T-helper 17 cell (primary cell): ENCODE measurements at places on chromosomes 16 and 17. TPM values are rescaled to one million over a fixed set of nuclear protein-coding genes. Genes with fewer than 3 reads are reported as not detected.

The TBX21 gene
- 7.9 TPM for total RNA-seq

The SIRT7 gene
- total RNA-seq, result 48.9 TPM

The TMEM220 gene
- total RNA-seq, result 0.81 TPM

The FOXC2 gene
- total RNA-seq, result not detected

The UTS2R gene
- total RNA-seq, result not detected

The CA10 gene
- 0.15 TPM for total RNA-seq

The ASPA gene
- not detected for total RNA-seq

The CCL17 gene
- not detected for total RNA-seq

The TSPAN10 gene
- not detected for total RNA-seq

The SLC4A1 gene
- not detected for total RNA-seq

The CCL4 gene
- 2.4 TPM for total RNA-seq

DNA sequence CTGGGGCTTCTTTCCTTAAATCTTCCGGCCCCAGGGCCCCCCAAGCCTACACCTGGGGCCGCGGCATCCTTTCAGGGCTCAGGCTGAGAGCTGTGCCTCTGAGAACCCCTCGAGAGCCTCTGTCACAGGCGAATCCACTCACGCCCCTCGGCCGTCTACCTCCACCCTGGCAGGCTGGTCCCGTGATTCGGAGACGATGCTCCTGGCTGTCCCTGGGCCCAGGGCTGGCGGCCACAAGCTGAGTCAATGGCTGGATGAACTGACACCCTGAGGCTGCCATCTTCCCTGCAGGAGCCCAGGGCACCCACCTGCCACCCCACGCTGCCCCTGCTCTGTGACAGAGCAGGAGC lies 4.4 kb downstream of the TEPSIN start:
- peak; percentile 2 for DNase-seq

- DNase-seq, result no peak
These were observed 23.5 kb upstream of the TOB1 start for GRCh38 chr17:50889528-50890118.

DNA sequence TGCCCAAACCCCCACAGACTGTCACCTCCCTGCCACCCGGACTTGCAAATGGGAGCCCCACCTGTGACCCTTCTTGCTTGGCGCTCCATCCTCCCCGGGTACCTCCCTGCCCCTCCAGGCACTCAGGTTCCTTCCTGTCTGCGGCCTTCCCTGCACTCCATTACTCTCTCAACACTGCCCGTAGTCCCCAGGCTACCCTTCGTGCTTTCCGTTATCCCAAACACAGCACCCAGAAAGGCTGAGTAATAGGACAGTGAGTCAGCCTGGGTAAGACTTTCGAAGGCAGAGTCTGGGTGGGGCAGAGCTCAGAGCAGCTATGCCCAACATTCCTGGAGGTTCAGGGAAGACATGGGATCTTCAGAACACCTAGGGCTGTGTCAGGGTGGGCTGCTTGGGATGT lies 16.6 kb upstream of the C16orf74 start:
- no peak for DNase-seq

DNA sequence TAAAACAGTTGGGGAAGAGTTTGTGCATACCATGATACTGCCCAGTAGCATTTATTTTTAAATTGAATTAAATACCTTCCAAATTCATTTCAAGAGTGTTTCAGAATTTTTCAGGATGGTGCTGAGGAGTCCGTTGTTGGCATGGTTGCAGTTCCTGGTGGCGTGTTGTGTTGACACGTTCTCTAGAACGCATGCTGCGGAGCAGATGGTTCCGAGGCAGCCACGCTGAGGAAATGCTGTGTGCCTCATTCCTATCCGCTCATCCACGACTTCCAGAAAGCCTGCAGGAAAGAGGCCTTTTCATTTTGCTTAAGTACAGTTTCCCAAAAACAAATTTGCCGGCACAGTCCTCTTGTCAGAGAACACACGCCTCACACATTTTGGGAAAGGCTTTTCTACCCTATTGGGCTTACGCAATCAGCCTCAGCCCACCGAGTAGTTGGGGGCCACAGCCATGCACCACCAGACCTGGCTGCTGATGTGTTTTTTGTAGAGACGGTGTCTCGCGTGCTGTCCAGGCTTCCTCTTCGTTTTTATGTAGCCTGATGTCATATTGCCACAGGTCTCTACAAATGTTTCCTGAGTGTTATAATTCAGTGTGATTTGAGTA lies 32.1 kb upstream of the IL17C start:
- DNase-seq, result no peak

DNA sequence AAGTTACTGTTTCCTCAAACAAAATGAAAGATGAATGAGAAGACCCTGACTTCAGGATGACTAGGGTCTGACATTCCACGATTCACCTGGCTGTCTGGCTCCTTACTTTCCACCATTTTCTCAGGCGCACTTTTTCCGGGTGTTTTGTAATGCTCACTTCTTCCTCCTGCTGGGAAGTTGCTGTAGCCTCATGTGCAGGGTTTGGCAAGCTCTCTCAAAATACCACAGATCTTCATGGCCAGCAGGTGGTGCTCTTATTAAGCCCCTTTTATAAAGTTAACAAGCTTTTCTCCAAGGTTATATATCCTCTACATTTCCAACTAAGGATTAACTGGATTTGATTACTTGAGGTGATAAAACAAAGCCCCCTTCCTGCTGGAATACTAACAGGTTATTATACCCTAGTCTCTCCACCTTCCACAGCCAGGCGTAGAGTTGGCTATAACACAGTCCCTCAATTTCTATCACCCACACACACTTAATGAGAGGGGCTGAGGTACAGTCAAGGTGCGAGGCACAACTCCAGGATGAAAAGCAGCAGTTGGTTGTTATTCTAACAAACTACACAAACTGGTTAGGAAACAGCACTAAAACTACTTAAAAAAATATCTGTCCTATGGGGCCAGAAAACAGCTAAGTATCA lies 45.4 kb downstream of the STH start:
- no peak for DNase-seq

- DNase-seq, result no peak
These were observed 30.2 kb downstream of the TENT4B start for GRCh38 chr16:50183316-50183715.

DNA sequence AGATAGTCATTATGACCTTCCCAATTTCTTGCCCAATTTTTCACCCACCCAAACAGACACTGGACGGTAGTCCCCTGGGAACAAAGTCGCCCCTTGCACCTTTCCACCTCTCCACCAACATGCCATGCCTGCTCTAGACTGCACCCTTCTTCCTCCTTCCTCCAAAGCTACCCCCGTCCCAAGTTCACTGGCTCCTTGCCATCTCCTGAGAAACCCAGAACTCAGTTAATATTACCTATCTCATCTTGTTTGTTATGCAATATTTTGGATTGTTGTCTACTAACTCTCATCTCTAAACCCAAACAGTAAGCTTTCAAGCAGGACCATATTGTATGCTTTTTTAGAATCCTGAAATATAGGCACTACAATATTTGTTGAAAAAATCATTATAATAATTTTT lies 63.3 kb downstream of the USP31 start:
- no peak for DNase-seq

GRCh38 chr16:67702130-67702529 lies 17.0 kb downstream of the GFOD2 start:
- no peak for DNase-seq

DNA sequence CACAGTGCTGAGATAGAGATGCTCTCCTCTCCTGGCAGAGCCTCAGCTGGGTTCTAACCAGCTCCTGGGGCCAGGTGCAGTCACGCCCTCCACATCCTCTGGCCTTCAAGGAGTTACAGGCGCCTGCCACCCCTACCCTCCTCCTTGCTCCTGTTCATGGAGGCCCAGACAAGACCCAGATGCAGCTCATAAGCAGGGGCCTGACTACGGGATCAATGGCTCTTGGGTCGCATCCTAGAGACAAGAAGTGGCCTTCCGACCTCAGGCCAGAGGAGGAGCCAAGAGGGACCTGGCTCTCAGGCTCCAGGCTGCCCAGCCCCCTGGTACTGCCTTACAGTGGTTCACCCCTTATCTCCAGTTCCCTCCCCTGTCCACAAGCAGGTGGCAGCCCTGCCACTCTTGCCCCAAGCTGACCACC lies 23.0 kb downstream of the ARHGAP27 start:
- no peak for DNase-seq

DNA sequence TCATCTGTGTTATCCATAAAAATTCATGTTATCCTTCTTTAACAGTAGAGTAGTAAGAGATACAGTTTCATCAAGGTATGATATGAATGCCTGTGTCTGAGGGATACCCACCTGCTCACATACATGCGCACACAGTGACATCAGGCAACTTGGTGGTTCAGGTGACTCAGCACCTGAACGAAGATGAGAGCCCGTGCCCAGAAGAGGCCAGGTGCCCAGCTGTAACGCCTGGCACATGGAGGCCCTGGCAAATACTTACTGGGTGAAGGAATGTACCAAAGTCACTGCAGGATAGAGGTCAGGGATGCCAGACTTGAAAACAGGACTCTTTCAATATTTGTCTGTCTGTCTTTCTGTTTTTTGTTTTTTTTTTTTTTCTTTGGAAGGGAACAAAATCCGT lies 72.6 kb upstream of the LGALS9 start:
- DNase-seq, result no peak

DNA sequence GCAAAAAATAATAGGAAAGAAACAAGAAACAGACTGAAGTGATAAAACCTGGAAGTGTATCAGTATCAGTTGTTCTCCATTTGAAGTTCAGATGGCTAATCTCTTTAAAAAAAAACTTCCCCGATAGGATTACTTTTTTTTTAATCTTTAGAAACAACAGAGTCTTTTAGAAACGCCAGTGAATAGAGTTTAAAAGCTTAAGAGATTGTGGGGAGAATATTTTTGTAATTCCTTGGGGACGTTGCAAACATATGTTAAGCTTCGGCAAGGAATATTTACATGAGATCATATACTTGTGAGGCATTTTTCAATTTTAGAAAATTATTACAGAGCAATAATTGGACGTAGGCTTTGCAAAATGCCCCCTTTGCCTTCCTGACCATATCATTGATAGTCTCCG lies 13.2 kb downstream of the MAF start:
- DNase-seq, result no peak

GRCh38 chr17:21149621-21150020 lies 22.9 kb downstream of the DHRS7B start:
- no peak for DNase-seq

GRCh38 chr17:76145231-76146052 lies 4.4 kb upstream of the FOXJ1 start:
- no peak for DNase-seq

- DNase-seq, result no peak
These were observed 30.5 kb upstream of the NXPH3 start for GRCh38 chr17:49545007-49545660.

GRCh38 chr16:10601444-10602408 lies 21.3 kb upstream of the EMP2 start:
- no peak for DNase-seq

GRCh38 chr17:49858796-49859195 lies 10.9 kb upstream of the TAC4 start:
- no peak for DNase-seq

DNA sequence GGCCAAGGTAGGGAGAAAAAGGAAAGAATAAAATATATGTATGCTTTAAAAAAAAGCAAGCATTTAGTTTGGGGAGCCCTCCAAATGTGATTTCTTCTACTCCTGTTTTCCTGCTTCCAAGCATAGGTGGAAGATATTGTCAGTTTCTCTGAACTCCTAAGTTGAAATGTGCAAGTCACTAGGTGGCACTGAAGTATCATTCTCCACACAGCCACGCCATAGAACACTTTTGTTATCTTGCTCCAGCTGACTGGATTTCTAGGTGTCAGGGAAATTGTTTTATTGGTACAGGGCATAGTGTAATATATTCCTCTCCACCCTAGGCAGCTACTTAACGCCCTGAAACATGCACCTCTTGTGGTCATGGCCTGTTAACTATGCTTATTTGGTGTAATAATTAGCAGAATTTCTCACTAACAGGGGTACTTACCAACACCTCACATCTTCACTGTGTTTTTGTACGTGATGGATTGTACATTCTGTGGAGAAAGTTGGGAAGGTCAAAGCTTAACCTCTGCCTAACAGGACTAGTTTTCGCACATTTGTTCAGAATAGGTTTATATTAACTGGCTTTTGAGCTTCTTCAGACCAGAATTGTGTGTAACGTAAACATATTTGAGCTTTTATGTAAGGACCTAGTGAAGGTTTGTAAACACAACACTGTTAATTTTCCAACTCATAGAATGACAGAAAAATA lies 69.3 kb downstream of the FTO start:
- no peak for DNase-seq

DNA sequence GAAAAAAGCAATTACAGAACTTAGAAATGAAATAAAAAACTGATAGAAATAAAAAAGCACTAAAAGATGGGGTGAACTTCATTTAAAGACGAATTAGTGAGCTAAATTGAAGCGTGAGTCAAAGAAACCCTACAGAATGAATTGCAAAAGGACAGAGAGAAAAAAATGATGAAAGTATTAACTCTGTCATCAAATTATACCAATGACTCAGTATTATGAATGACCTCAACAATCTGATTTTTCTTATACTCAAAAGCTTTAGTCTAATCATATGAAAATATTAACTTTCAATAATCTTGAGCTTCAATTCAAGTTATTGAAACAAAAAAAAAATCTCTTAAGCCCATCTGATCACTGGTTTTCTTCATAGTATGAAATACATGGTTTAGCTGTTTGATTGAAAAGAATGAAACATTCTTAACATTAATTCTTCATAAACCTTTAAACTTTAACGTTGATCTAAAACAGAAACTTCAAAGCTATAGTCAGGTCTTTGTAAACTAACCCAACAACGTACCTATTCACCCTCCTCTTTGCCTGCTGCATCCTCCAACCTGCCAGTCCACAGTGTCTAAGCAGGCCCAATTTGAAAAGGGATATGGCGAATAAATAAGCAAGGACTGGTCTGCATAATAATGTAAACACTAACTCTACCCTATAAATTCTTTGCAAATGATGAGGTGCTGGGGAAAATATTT lies 6.6 kb downstream of the ABCA5 start:
- DNase-seq, result no peak

GRCh38 chr17:9020824-9021157 lies 519 bp upstream of the NTN1 start:
- no peak for DNase-seq

GRCh38 chr17:80859002-80859941 lies 132.4 kb upstream of the CHMP6 start:
- no peak for DNase-seq

- no peak for DNase-seq
These were observed 563.7 kb upstream of the HSBP1 start for GRCh38 chr16:83244057-83244456.

DNA sequence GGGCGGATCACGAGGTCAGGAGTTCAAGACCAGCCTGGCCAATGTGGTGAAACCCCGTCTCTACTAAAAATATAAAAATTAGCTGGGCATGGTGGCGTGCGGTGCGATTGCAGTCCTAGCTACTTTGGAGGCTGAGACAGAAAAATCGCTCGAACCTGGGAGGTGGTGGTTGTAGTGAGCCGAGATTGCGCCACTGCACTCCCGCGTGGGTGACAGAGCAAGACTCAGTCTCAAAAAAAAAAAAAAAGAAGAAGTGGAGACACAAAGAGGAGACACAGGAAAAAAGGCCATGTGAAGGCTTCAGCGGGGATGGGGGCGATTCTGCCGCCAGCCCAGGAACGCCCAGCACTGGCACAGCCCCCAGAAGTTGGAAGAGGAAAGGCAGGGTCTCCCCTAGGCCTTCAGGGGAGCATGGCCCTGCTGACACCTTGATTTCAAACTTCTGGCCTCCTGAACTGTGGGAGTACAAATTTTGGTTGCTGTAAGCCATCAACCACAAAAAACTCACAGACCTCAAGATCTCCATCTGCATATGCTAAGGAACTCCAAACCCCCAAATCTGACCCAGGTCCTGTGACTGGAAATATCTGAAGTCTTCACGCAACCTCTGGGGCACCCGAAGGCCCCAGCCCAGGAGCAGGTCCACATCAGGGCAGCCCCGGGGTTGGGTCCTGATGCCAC lies 7.0 kb downstream of the SGSH start:
- no peak for DNase-seq
